ENCODE measurements at places on chromosomes 5 and 9.

DNA sequence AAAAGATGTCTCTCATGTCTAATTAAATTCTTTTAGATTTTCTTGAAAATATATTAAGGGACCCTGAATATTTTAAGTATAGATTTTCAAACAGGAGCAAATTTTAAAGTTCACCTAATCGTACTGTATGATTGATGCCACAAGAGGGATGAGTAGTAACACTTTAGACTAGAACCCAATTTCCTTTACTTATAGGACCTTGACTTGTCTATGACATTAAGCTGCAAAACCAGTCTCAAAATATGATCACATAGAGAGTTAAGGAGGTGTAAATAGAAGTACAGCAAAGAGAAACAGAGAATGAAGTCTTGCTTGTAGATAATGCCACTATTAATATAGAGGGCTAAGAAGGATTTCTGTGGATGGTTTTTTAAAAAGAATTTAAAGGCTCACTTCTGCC, 312.9 kb upstream of the PRR16 start:
- DNase-seq, result no peak

GRCh38 chr5:151592855-151593408, 1.8 kb upstream of the FAT2 start:
- no peak for DNase-seq

- DNase-seq, result no peak
Measured at GRCh38 chr9:135098400-135099105, 11.1 kb downstream of the OLFM1 start.

DNA sequence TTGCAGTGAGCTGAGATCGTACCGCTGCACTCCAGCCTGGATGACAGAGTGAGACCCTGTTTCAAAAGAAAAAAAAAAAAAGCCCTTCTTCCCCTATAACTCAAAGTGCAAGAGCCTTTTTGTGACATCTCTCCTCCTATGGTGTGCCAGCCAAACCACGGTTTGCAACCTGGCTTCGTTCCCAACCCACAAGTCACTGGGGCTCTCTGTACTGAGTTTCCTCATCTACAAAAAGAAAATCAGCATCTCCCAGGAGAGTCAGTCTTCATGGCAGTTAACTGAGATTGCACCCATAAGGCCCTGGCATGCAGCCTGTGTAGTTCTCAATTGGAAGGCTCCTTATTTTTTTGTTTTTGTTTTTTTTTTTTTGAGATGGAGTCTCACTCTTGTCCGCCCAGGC, 14.8 kb downstream of the ODF2 start:
- DNase-seq, result peak; percentile 14

GRCh38 chr9:36893184-36893583, 140.9 kb downstream of the PAX5 start:
- DNase-seq, result no peak

- peak; percentile 31 for DNase-seq
Measured at GRCh38 chr9:96383165-96383942, at the start of gene SLC35D2. Gene SLC35D2, minus strand, starts transcription at chr9:96383711. Its CDS starts 77 bp downstream, at chr9:96383634.

GRCh38 chr9:16361118-16361517, 509.4 kb downstream of the BNC2 start:
- no peak for DNase-seq

GRCh38 chr5:32589942-32590869, 4.8 kb downstream of the SUB1 start:
- DNase-seq, result no peak

DNA sequence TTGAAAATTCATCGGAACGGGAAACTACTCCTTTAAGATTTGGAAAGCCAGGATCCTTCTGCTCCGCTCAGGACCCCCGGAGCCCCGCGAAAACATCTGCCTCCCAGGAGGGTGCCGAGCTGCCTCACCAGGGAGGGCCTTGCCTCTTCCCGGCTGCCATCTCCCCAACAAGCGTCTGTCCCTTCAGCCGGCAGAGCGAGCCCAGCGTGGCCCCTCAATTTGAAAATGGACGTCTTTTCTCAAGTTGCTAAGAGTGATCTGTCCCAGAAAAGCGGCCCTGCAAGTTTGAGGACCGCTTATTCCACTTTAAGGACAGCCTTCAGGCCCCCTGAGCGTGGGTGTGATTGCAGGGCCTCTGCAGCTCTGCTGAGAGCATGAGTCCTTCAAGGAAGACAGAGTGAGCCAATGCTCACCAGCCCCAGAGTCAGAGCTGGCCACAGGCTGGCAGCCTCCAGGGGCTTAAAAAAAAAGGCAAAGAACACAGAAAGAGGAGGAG, 101.3 kb downstream of the PHF2 start:
- DNase-seq, result no peak

DNA sequence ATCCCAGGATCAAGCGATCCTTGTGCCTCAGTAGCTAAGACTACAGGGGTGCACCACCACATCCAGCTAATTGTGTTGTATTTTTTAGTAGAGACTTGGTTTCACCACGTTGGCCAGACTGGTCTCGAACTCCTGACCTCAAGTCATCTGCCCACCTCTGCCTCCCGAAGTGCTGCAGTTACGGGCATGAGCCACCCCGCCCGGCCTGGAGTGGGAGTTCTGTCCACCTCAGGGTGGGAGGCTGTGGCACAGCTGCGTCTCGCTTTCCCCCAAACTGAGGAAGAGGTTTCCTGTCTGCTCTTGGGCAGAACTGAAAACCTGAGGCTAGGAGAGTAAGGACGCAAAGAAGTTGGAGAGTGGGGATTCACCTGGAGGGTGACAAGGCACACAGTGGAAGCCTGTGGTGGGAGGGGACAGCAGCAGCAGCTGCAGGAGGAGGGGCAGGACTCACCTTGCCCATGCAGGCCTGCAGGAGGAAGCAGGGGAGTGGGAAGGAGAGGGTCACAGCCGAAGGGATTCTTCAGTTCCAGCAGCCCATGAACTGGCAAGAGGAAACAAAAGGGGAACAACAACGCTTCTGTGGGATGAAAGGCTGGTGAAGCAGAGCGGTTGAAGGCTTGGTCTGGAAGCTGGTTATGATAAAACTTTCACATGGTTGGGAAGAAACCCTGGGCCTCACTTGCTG, 181.4 kb downstream of the GAS1 start:
- no peak for DNase-seq

DNA sequence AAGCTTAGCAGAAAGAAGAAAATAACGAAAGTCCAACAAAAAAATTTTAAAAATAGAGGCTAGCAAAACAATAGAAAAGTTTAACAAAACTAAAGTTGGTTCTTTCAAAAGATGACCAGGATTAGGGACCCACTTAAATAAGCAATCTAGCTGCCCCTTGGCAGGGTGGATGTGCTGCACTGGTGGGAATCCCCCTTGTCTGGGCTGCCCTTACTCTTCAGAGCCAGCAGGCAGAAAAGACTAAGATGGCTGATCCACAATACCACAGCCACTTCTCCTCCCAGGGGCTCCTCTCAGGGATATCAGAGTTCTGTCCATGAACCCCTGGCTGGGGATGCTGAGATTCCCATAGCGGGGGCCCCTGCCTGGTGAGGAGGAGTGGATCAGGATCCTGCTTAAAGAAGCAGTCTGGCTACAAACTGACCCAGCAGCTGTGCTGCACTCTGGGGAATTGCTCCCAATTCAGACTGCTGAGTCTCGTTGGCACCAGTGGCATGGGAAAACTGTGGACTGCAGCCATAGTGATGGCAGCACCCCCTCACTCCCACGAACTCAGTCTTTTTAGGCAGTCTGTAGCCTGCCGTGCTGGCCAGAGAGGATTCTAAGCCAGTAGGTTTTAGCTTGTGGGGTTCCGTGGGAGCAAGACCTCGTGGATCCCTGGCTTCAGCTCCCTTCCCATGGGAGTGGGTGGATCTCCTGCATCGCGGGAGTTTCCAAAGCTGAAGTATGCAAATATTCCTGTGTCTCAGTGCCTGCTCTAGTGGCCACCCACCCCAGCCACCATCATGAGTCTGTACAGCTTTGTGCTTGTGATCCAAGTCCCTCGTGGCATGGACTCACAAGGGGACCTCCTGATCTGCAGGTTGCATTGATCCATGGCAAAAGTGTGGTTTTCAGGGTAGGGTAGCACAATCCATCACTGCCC, 2.9 kb upstream of the INSL6 start:
- DNase-seq, result no peak

- DNase-seq, result no peak
Measured at GRCh38 chr9:21592063-21592338, 109.9 kb upstream of the IFNE start.

DNA sequence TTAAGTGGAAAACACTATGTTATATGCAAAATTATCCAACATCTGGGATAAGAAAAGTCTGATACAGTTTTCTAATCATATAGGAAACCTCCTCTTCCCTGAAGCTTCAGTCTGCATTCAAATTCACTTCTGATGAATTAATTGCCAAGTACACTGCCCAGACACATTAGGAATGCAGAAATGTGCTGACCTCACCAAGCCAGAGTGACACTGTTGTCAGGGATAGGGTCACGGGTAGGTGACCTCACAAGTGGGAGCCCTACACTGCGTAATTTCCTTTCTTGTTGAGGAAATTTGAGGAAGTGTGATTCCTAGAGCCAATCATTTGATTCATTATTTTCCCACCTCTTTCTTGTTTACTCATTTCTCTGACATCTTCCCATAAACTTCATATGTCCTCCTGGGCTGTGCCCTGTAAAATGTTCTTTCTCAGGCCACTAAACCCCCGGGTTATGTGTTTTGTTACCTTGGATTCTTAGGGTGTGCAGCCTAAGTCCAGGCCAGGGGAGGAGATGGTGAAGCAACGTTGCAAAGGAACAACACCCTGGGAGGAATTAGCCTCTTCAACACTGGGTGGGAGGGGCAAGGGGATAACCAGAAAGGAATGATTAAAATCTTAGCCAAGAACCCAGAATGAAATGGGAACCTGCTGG, 411.9 kb downstream of the MTRR start:
- DNase-seq, result no peak

DNA sequence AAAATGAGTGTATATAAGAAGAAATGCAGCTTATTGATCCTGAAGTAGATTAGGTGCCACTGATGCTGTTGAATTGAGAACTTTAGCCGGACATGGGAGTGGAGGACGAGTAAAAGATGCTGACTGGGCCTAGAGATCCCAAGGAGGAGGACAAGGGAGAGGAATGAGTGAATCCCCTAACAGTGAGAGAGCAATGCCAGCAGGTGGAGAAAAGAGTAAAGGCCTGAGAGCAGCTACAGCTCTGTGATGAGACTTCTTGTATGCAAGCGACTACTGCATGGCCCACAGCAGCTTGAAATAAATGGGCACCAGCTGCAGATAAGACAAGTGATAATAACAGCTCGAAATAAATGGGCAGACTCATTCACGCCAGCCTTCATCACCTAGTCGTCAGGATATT, 44.5 kb upstream of the JMY start:
- no peak for DNase-seq

GRCh38 chr5:170552621-170553115, 48.8 kb downstream of the KCNIP1 start:
- DNase-seq, result peak; percentile 28

DNA sequence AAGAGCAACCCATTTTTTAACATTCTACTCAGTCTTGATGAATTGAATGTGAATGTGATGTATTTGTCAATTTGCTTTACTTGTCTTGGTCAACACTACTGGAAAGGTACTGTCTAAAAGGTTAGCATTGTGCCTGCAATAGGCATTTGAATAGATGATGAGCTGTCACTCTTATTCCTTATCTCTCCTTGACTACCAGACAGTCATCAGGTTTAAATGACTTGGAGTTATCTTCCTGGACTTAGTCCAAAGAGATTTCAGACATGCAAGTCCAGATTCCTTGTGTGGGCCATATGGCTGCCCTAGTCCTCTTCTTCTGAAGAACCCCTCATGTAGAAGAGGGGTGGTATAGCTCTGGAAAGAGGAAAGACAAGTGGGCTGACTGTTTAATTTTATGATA, 4.8 kb downstream of the ARHGEF28 start:
- DNase-seq, result no peak

- DNase-seq, result peak; percentile 92
Measured at GRCh38 chr9:128892221-128892921, 10.4 kb downstream of the LRRC8A start.

DNA sequence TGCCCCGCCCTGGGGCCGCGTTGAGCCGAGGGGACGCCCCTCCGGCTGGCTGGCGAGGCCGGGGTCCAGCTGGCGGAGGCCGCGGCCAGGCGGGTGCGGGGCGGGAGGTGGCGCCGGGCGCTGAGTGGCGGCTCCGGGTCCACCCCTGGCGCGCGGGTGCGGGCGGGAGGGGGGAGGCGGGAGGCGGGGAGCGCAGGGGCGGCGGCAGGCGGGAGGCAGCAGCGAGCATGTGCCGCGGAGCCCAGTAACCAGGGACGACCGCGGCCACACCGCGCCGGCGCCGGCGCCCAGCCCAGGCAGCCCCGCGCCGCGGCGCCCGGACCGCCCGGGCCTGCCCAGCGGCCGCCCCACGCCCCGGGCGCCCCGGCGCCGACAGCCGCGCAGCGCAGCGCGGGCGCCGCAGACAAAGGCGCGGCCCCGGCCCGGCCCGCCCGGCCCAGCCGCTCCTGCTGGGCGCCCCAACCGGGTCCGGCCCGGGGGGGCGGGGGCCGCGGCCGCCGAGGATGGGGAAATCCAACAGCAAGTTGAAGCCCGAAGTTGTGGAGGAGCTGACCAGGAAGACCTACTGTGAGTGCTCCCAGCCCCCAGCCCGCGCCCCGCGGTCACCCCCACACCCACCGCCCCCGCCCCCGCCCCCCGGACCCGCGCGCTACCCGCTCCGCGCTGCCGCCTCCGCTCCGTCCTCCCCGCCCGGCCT, at the start of gene NCS1:
NCS1 (plus strand) TSS at position 244 of the 697 bp plus-strand sequence; CDS start at position 504, 260 bp downstream.
- DNase-seq, result peak; percentile 89

DNA sequence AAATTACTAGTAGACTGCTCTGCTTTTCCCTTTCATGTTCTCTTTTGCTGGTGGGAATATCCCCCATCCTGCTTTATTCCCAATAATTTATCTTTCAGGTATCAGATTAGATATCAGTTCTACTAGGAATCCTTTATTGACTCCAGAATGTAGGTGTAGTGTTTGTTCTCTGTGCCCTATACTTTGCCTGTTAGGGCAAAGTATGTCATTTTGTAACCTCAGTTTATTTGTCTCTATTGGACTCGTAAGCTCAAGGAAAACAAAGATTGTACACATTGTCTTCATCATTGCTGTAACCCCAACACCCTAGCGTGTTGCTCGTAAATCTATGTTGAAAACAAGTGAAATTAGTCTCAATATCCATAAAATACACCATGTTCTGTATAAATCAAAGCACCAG, 190.5 kb downstream of the COMMD10 start:
- no peak for DNase-seq

- DNase-seq, result no peak
Measured at GRCh38 chr5:113846941-113847340, 333.4 kb downstream of the YTHDC2 start.

DNA sequence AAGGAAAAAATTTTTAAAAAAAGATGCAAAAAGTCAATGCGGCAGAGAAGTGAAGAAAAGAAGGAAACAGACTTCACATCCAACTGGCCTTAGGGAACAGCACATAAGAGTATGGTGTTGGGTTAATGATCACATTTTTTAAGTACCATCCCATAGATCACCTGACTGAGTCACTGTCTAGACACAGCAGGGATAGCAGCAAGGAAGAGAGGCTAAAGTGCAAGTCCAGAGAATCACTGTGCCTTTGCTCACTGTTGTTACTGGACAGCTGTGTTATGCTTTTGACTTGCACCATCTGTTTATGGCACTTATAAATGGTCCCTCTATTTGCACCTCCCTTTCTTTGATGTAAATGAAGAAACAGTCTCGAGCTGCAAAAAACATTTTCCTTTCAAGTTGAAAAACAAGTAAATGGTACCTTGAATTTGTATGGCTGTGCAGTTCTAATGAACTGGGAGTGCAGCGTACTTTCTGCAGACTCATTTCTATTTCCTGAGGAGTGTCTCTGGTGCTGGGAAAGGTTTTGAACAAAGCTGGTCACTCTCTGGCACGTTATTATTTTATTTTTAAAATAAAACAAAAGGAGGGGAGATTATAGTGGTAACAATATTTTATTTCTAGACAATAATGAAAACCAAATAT, 84.2 kb downstream of the TRPM6 start:
- DNase-seq, result no peak

GRCh38 chr9:134253606-134254205, 72.5 kb upstream of the RXRA start:
- DNase-seq, result no peak

- DNase-seq, result no peak
Measured at GRCh38 chr5:120527251-120527650, 63.2 kb downstream of the PRR16 start.

All from dorsolateral prefrontal cortex (tissue), 122 donors.